ENCODE measurements at places on chromosomes 13 and 19.

DNA sequence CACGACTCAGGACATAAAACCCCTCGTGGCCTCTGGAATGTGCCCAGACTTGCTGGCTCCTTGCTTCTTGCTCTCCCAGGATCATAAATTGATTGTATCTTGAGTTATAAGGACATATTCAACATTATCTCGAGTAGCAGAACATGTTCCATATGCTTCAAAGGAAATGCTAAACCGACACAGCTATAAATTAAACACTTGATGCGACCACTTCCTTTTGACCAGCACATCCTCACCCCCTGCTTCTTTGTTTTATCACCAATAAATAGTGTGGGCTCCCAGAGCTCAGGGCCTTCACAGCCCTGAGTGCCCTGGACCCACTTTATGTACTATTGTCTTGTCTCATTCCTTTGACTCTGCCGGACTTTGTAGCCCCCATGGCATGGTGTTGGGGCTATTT is 157.0 kb upstream of the PABPC3 start:
- DNase-seq, result no peak

GRCh38 chr13:55705971-55706370 is 1434.7 kb upstream of the PRR20A start:
- DNase-seq, result no peak

DNA sequence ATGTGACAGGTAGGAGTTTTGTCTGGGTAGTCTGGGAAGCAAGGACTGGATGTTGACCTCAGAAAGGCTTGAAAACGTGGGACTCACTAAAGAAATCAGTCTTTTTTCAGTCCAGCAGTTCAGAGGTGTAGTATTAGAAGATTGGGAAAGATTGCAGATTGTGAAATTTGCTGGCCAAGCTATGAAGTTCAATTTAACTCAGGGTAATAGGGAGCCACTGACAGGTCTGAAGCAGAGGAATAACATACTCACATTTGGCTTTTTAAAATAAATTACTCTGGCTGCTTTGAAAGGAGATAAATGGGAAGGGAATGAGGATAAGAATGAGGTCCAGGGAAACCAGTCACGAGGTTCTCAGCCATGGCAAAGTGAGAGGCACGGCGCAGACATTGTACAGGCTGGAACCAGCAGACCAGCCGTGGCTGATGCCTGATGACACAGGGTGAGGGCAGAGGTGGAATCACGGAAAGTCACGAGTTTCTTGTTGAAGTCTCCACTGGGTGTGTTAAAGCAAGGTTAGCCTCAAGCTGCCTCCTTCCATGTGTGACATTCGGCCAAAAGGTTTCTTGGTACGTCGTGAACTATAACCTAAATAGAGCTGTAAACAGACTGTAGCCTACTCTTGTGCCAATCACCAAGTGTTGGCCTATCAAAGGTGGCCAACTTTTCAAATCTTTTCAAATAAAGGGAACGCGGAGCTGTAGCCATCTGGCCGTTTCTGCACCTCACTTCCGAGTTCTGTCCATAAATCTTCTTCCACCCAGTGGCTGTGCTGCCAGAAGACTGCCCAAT is 377.6 kb downstream of the IRS2 start:
- no peak for DNase-seq

GRCh38 chr13:53863520-53863919 is 834.9 kb downstream of the OLFM4 start:
- no peak for DNase-seq

DNA sequence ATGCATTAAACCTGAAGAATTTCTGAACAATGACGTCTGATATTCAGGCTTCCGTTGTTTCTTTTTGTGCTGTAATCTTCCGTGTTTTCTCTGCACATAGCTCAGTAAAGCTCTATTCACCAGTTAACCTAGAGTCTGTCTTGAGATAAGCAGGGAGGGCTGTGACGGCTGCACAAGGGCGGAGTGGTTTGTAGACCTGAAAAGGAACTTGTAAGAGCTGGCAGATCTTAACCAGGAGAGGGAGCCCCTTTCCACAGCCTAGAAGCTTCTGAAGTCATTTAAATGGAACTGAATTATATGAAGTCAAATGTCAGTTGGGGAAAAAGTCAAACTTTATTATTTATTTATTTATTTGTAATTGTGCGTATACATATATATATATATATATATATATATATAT is 27.5 kb downstream of the DPRX start:
- DNase-seq, result no peak

DNA sequence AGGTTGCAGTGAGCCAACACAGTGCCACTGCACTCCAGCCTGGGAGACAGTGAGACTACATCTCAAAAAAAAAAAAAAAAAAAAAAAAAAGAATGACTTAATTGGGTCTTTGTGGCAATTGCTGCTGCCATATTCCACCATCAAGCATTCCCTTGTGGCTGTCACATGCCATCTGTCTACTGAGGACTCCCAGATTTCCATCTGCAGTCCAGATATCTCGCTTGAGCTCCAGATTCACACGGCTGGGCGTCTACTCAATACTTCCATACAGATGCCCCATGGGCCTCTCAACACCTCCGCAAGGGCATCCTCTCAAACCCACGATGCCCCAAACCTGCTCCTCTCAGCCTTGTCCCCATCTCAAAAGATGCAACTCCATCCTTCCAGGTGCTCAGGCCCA is 12.9 kb downstream of the TMEM143 start:
- DNase-seq, result no peak

- no peak for DNase-seq
Measured at GRCh38 chr19:29485293-29485692, 40.5 kb upstream of the VSTM2B start.

DNA sequence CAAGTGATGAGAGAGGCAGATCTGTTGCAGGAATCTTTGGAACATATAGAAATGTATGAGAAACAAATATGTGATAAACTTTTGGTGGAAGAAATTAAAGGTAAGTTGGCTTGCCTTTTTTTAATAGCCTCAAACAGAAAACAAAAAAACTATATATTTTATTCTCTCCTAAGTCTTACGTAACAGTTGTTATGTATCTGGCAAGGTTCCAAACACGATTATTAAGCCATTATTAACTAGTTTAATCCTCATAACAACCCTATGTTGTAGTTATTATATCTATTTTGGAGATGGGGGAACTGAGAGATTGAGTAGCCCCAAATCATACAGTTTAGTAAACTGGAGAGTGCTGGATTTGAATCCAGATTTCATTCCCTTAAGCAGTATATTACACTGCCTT is 14.7 kb downstream of the NAA16 start:
- no peak for DNase-seq

GRCh38 chr13:24664726-24665409 is 15.3 kb upstream of the ATP12A start:
- no peak for DNase-seq

- DNase-seq, result no peak
Measured at GRCh38 chr13:28094306-28094705, 6.1 kb downstream of the FLT3 start.

- DNase-seq, result no peak
Measured at GRCh38 chr19:2394442-2395292, 32.7 kb downstream of the TIMM13 start.

- DNase-seq, result no peak
Measured at GRCh38 chr19:50827476-50827875, 3.9 kb upstream of the KLK1 start.

GRCh38 chr19:3112375-3113099 is 18.4 kb downstream of the GNA11 start:
- DNase-seq, result no peak

GRCh38 chr13:38255600-38255999 is 94.1 kb upstream of the UFM1 start:
- no peak for DNase-seq

DNA sequence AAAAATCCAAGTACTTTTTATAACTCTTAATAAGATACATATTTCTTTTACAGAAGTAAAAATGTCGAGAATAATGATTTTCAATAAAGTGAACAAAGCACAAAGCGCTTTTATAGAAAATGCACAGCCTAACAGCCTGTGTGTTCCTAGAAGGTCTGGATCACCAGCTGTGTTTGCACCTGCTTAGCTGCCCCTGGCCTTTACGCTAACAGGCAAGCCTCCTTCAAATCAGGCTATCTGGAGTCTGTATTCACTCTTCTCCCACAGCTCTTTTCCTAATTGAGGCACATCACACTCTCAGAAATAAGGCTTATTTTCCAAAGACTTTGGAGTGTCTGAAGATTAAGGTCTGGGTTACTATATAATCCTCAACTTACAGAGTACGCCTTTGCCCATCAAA is 183.1 kb downstream of the LHFPL6 start:
- DNase-seq, result no peak

- DNase-seq, result no peak
Measured at GRCh38 chr19:11426656-11427055, 7.5 kb upstream of the RGL3 start.

- DNase-seq, result no peak
Measured at GRCh38 chr13:43804461-43805070, 17.8 kb upstream of the ENOX1 start.

DNA sequence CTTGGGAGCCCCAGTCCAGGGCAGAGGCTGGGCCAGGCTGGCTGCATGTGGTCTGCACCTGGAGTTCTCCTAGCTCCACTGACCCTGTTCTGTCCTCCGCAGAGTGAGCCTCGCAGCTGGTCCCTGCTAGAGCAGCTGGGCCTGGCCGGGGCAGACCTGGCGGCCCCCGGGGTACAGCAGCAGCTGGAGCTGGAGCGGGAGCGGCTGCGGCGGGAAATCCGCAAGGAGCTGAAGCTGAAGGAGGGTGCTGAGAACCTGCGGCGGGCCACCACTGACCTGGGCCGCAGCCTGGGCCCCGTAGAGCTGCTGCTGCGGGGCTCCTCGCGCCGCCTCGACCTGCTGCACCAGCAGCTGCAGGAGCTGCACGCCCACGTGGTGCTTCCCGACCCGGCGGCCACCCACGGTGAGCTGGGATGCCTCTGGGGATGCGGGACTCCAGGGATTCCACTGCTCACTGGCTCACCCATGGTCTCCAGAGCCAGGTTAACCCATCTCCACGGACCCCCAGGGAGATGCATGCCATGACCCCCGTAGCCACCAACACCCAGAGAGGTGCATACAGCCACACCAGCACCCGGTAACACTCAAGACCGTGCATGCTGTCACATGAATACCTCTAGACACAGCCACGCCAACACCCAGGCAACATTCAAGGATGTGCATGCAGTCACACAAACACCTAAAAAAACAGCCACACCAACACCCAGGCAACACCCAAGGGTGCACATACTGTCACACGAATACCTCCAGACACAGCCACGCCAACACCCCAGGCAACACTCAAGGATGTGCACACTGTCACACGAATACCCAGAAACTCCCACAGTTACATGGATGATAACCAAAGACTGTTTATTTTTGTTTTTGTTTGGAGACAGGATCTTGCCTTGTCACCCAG is 8.2 kb downstream of the PKN1 start:
- DNase-seq, result no peak

DNA sequence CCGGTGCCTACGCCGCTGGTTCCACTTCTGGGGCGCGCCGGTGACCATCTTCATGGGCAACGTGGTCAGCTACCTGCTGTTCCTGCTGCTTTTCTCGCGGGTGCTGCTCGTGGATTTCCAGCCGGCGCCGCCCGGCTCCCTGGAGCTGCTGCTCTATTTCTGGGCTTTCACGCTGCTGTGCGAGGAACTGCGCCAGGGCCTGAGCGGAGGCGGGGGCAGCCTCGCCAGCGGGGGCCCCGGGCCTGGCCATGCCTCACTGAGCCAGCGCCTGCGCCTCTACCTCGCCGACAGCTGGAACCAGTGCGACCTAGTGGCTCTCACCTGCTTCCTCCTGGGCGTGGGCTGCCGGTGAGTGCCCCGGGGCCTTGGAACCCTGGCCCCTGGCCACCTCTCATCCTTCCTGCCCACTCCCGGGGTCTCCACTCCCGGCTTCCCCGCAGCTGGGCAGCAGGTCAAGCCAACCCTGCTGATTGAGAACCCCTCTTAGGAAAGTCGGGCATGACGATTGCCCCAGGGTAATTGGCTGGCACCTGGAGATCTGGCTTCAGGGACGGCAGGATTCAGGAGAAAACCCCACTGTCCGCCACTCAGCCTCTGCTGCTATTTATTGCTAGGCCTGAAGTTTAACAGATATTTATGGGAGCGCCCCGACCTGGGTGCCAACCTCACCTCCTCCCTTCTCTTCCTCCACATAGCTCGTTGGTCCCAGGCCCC is 39.1 kb downstream of the TRPM4 start:
- no peak for DNase-seq

DNA sequence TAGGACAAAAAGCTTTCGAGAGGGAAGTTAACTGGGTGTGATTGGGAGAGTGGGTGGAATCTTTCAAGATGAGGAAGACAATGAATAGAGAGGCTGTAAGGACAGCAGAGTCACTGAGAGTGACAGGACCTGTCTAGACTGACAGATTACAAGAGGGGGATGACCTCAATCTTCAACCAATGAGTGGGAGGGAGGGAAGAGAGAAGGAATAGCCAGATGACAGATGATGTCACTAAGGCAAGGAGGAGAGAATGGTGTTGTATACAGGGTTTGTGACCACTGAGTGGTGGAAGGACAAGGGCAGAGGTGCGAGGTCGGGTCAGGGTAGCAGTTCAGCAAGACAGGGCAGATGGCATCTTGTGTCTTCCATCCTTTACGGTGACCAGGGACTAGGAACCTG is 5.8 kb upstream of the ILF3 start:
- no peak for DNase-seq

GRCh38 chr19:41407271-41407670 is 9.7 kb downstream of the BCKDHA start:
- no peak for DNase-seq

DNA sequence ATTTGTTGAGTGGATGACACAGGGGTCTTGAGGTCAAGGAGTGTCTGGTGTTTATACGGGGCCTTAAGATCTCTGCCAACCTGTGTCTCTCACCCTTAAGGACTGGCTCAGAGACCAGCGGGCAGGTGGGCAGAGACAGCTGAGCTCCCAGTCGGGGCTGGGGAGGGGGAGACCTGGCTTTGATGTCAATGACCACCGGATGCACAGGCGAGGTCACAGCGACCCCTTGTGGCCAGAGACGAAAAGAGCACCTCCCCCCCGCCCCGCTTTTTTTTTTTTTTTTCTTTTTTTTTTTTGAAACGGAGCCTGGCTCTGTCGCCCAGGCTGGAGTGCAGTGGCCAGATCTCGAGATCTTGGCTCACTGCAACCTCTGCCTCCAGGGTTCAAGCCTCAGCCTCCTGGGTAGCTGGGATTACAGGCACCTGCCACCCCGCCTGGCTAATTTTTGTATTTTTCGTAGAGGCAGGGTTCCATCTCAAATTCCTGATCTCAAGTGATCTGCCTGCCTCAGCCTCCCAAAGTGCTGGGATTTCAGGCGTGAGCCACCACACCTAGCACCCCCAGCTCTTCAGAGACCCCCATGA is 12.1 kb upstream of the KLK14 start:
- peak; percentile 21 for DNase-seq

- DNase-seq, result no peak
Measured at GRCh38 chr13:85985797-85986196, 186.6 kb upstream of the SLITRK6 start.

- DNase-seq, result no peak
Measured at GRCh38 chr19:17376935-17377600, at the start of gene PLVAP. Gene PLVAP (minus strand): TSS chr19:17377342. CDS start chr19:17377288, 54 bp downstream.

GRCh38 chr19:35988824-35989223 is 6.2 kb upstream of the SDHAF1 start:
- DNase-seq, result no peak

All from activated CD8-positive, alpha-beta memory T cell treated with anti-CD3 and anti-CD28 coated beads for 48 hours (primary cell).